T-helper 1 cell (primary cell): ENCODE measurements at places on chromosomes 3 and 15.
A peak's percentile ranks its signal among the peaks of the same experiment; 100 is the strongest.

DNA sequence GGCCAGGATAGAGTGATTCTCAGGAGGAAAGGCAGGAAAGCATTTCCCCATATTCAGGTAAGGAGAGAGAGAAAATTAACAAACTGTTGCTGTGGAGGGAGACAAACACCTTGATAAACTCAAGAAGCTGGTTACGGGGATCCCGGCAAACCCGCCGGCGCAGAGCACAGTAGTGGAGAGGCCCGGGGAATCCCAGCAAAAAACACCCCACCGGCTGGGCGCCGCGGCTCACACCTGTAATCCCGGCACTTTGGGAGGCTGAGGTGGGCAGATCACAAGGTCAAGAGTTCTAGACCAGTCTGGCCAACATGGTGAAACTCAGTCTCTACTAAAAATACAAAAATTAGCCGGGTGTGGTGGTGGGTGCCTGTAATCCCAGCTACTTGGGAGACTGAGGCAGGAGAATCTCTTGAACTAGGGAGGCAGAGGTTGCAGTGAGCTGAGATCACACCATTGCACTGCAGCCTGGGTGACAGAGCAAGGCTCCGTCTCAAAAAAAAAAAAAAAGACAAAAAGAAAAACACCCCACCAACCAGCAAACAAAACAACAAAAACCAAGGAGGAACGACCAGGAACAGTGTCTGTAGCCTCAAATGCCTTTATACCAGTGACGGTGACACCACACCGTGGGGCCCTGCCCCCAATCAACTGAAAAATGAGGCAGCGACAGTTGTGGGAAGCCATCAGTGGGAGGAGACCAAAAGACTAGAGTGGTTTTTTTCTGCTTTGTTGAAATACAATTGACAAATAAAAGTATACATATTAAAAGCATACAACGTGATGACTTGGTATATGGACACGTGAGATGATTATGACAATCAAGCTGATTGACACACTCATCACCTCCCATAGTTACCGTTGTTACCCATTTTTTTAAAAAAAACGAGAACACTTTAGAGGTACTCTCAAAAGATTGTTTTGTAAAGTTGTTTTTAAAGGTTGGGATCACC, 40.2 kb upstream of the IDH2 start:
- DNase-seq = peak; percentile 35

GRCh38 chr15:41292521-41292920, 39.9 kb downstream of the OIP5 start:
- DNase-seq = no peak

GRCh38 chr3:99659032-99659431, 20.6 kb downstream of the COL8A1 start:
- DNase-seq = no peak

GRCh38 chr3:54131890-54132289, 9.5 kb downstream of the CACNA2D3 start:
- DNase-seq = no peak

- DNase-seq = no peak
These were observed 78.5 kb upstream of the CHD2 start for GRCh38 chr15:92821491-92822116.

DNA sequence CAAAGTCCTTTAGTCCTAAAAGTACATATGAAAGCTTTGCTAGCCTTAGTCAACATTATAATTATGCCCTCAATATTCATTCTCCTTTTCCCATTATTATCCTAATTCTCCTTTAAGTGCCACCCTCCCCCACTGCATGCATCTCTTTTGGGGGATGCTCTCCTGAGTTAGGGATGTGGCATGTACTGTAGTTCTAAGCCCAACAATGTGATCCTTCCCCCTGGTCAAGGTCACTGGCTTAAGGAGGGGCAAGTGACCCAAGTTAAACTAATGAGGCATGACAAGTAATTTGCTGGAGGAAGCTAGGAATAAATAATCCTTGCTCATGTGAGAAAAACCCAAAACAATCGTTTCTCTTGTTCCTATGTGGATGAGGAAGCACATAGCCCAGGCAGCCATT, 343.9 kb upstream of the SUCLG2 start:
- DNase-seq = no peak

- DNase-seq = no peak
These were observed 5.3 kb downstream of the CP start for GRCh38 chr3:149216193-149216869.

DNA sequence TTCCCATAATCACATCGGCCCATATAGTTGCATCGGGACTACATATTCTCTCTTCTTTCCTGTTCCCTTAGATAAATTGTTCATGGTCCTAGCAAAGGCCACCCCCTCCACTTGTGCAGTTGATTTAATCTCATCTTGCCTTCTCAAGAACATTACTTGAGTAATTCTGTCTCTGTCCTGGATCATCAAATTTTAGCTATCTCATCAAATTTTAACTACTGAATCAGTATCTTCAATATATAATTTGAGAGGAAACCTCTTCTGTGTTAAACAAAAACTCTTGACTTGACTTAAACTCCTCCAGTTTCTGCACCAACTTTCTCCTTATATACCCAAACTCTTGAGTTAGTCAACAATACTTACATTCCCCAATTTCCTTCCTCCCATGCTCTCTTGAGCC, 4.2 kb upstream of the PRR23B start:
- DNase-seq = no peak

DNA sequence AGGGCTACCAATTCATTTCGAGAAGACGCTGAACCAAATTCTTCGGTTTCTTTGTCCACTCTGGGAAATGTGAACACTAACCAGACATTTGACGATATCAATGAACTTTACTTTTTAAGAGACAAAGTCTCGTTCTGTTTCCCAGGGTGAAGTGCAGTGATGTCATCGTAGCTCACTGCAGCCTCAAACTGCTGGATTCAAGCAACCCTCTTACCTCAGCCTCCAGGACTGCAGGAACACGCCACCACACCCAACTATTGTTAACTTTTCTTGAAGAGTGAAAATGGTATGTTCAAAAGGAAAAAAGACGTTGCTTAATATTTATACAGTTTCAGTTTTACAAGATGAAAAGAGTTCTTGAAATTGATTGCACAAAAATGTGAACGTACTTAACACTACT, 30.6 kb downstream of the MB21D2 start:
- DNase-seq = peak; percentile 76

- no peak for DNase-seq
These were observed 178.0 kb upstream of the UMPS start for GRCh38 chr3:124552224-124552623.

DNA sequence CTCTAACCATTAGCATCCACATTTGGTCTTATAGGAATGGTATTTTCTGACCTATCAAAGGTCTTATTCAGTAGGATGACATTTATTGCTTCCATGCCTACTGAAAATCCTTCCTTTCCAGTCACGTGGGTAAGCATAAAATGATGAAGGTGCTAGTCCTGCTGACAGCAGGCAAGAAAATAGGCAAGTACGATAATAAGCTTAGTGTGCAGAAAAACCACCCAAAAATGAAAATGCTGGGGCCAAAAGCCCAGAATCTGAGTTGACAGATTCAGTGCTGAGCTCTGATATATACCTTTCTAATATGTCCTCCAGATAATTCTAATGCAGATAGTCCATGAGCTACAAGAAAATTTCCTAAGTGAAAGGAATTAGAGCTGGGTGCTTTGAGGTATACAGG, 194.8 kb downstream of the WDR72 start:
- no peak for DNase-seq
